Stimulated activated CD4-positive, alpha-beta T cell treated with anti-CD3 and anti-CD28 coated beads, TNF-alpha, amount 100 ng/mL, for 24 hours (primary cell): ENCODE measurements at places on chromosomes 5 and 9.

DNA sequence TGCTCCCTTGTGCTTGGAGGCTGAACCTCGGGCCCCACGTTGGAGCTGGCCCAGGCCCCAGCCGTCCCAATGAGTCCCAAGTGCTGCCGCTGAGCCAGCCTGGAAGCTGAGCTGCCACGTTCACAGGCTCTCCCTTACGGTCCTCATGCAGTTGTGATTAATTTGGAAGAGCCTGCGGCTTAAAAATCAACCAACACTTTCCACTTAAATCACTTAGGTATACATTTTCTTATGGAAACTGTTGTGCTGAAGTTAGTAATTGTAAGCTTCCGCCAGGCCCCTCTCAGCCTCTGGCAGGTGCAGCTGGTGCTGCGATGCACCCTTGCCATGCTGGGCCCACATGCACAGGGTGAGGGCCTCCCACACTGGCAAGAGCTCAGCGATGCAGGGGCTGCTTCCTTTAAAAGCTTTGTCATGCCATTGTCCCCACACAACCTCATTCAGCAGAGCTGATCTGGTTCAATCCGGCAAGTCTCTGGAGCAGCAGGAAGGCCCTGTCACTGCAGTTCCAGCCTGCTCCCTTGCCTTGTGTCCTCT lies 61.0 kb downstream of the IPPK start:
- DNase-seq: no peak

- no peak for DNase-seq
Observed at GRCh38 chr9:8207596-8207995, 408.0 kb upstream of the DMAC1 start.

- DNase-seq: no peak
Observed at GRCh38 chr5:139646912-139647505, 1.1 kb upstream of the CXXC5 start.

DNA sequence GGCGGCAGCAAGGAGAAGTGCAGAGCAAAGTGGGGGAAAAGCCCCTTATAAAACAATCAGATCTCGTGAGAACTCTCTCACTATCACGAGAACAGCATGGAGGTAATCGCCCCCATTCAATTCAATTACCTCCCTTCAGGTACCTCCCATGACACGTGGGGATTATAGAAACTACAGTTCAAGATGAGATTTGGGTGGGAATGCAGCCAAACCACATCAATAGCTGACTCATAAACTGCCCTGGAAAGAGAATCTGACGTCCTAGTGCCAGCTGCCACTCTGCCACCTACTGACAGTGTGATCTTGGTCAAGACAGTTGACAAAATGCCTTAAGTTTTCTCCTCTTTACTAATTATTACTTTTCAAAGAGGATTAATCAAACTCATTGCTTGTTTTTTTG lies 128.3 kb downstream of the GPBP1 start:
- DNase-seq: peak; percentile 51

- DNase-seq: peak; percentile 3
Observed at GRCh38 chr5:170681013-170681433, 102.5 kb upstream of the GABRP start.

- no peak for DNase-seq
Observed at GRCh38 chr9:95409650-95410426, 92.3 kb upstream of the FANCC start.

DNA sequence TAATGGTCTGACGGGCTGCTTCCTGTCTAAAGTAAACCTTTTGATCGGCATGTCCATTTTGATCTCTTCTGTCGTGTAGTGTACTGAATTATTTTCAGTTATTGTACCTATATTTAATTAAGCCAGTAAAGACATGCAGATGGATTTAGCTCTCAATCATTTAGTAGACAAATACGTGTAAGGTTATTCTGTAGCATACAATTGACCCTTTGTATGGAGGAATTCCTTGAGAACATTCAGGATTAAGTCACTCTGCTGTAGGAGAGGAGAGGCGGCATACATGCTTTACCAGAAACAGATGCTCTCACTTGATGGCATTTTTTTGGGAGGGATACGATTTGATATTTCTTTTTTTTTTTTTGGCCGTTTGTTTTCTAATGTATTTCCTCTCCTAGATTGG lies 141.0 kb downstream of the PBX3 start:
- no peak for DNase-seq

DNA sequence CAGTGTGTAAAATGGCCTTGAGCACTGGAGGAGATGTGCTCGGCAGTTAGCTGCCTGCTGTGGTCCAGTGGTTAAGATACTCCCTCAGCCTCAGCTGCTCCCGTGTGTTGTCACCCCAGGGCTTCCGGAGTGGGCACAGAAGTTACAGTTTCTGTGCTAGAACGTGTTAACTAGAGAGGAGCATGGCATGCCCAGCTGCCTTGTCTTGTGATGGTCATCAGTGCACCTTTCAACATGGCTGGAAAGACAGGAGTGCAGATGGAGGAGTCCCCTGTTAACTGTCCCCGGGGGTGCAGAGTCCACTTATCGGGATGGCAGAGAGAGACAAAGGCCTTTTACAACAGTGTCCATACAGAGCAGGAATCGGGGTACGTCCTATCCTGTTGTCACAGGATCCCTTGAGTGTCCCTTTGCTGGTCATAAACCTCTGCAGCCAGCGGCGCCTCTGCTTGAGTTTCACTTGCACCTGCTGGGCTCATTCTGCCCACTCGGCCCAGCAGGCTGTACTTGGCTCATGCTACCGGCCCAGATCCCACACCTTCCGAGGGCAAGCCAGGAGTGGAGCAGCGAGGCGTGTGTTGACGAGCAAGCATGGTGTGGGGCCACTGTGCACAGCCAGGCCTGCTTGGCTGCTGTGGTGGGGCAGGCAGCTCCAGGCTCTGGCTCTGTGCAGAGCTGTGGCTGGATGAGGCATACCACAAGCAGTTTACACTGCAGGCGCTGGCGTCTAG lies 112.6 kb downstream of the EHMT1 start:
- no peak for DNase-seq

DNA sequence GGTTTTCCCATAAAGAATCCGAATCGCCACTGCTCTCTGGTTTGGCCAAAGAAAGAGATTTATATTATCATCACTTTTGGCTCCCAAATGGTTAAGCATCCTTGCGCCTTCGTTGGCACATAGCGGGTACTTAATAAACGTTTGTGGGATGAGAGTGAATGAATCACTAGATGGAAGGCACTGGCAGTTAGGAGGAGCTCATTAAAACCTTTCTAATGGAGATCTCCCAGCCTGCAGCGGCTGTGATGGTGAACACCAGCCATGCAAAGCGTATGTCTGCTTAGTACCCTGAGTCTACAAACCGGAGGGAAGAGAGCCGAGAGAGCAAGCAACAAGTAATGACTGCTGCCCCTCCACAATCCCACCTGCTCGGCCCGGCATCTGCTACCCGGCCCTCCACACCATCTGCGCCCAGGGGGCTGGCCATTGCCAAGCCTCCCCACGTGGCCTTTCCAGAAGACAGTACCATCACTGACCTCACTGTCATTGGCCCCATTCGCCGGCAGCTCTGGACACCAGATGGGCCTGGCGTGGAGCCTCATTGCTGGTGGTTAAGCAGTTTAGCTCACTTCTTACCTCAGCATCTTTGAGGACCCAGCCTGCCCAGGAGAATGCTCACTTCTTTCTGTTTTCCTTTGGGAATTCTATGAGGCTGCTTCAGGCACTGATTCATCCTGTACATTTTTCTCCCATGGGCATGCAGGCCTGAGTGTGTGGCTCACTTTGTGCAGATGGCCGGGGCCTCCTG lies 39.3 kb upstream of the ANKRD33B start:
- DNase-seq: no peak

- no peak for DNase-seq
Observed at GRCh38 chr9:36738318-36738976, 165.8 kb downstream of the MELK start.

GRCh38 chr9:87685871-87686519 lies 39.9 kb upstream of the CTSL start:
- DNase-seq: no peak

DNA sequence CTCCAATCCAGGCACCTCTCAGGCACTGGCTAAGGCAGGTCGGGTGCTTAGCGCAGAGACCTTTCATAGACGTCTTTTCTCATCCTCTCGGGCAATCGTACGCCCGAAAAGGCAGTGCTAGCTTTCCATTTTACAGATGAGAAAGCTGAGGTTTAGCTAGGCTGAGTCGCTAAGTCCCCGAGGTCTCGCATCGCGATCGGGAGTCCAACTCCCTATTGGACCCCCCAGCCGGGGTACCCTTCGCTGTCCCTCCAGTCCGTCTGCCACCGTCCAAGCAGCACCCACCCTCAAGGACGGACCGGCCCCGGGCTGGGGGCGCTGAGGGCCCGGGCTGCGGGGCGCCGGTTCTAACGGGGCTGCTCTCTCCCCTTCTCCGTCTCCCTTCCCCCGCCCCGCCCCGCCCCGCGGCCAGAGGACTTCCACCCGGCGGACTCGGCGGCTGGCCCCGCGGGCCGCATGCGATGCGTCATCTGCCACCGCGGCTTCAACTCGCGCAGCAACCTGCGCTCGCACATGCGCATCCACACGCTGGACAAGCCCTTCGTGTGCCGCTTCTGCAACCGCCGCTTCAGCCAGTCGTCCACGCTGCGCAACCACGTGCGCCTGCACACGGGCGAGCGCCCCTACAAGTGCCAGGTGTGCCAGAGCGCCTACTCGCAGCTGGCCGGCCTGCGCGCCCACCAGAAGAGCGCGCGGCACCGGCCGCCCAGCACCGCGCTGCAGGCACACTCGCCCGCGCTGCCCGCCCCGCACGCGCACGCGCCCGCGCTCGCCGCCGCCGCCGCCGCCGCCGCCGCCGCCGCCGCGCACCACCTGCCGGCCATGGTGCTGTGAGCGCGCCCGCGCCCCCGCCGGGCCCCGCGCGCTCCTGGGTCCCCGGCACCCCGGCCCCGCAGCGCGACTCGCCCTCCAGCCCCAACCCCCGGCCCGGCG lies 12.5 kb upstream of the EXOSC2 start:
- DNase-seq: peak; percentile 44

GRCh38 chr5:66209794-66210193 lies 65.7 kb downstream of the SREK1 start:
- no peak for DNase-seq

GRCh38 chr9:98396656-98397055 lies 141.2 kb upstream of the TBC1D2 start:
- DNase-seq: no peak

DNA sequence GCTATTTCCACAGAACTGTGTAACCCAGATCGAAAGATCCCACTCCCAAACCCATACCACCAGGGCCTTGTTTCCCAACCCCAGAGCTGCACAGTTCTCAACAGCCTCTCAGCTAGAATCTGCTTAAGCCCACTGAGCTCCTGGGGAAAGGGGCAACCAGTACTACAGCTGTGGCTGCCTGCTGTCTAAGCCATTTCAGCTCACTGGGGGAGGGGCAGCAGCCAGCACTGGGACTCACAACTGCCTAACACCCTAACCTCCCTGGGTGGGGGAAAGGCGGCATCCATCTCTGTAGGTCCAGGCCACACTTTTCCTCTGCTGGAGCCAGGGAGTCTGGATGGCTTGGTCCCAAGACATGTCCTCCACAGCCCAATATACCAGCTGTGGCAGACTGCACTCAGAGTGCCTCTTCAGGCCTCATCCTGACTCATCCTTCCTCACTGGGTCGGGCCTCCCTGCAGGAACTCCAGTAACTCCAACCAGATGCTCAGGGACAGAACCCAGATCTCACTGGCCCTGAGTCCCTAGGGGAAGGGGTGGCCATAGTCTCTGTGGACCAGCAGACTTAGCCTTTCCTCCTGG lies 241.4 kb downstream of the HINT1 start:
- no peak for DNase-seq

DNA sequence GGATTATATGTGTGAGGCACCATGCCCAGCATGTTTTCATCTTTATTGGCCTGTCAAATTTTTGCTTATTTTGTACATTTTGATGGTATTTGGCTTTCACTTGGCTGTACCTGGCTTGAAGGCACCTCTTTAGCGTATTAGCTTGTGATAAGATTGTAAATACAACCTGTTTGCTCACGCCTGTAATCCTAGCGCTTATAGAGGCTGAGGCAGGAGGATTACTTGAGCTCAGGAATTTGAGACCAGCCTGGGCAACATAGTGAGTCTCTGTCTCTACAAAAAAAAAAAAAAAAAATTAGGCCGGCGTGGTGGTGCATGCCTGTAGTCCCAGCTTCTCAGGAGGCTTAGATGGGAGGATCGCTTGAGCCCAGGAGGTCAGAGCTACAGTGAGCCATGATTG lies 11.3 kb downstream of the SEC24A start:
- no peak for DNase-seq

DNA sequence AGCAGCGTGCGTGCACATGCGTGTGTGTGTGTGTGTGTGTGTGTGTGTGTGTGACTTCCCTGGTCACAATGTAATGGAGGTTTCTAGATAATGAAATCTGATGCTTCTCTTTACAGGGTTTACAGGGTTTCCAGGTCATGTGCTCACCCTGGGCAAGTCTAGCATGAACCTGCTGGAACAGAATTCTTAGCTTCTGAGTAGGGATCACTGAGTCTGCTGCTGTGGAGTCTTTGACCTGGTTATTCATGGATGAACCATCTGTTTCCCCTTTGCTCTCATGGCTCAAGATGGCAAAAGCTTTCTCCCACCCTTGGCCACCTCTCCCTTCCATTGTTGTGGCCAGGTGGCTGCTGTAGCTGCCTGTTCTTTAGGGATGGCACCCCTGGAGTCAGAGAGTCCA lies 111.6 kb upstream of the SHB start:
- no peak for DNase-seq

DNA sequence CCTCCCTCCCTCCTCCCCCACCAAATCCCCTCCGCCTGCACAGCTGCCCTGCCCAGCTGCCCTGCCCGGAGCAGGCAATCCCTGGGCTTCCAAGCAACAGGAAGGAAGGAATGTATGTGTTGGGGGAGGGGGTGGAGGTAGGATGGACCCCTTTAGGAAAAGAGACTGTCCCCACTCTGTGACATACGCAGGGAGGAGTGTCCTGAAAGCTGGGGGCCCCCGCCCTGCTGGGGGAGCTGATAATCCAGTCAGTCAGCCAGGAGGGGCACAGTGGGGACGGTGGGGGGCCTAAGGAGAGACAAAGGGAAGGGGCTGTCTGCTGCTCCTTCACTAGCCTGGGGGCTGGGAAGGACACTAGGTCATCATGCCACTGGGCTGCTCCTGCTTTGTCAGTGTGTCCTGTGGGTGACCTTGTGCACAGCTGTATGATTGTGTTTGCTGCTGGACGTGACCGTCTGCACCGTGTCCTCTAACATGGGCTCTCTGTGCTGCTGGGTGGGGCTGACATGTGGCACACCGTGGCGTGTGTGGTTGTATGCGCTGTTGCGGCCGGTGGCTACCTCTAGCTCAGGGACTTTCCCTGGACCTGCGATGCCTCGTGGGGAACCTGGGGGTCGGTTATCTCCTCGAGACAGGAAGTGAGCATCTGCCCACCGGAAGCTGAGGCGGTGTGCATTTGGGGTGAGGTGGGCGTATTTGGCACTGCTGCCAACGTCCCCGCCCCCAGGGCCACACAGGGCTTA lies 3.0 kb downstream of the N4BP3 start:
- DNase-seq: no peak

DNA sequence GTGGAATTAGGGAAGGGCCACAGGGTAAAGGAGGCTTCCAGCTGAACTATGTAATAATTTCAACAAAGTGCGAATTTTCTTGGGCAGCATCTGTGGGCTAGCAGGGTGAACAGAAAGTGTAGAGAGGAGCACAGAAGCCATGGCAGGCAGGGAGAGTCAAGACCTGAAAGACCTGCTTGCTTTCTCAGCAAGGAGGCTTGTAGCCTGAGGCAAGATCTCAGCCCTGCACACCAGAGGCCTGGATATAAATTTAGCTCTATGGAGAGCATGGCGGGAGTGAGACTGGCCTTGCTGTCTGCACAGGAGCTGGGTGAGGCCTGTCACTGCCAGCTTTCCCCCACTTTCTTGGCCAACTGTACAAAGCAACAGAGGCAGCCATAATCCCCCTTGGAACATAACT lies 32.1 kb upstream of the SH3TC2 start:
- no peak for DNase-seq

GRCh38 chr9:8078641-8079140 lies 279.1 kb upstream of the DMAC1 start:
- DNase-seq: no peak
